ENCODE measurements at places on chromosomes 3 and 15. TPM values are rescaled to one million over a fixed set of nuclear protein-coding genes. Genes with fewer than 3 reads are reported as not detected.
A peak's percentile ranks its signal among the peaks of the same experiment; 100 is the strongest.

The CCR5 gene
- 0.73 TPM for polyA plus RNA-seq

The CFAP91 gene
- 0.97 TPM for polyA plus RNA-seq

The FBN1 gene
- 203 TPM for polyA plus RNA-seq

GRCh38 chr3:139358841-139359562 lies 15.2 kb downstream of the MRPS22 start:
- no peak for DNase-seq

- DNase-seq = no peak
Observed at GRCh38 chr3:4503050-4503449, 9.9 kb downstream of the ITPR1 start.

GRCh38 chr3:36178018-36178417 lies 202.3 kb upstream of the STAC start:
- no peak for DNase-seq

- no peak for DNase-seq
Observed at GRCh38 chr3:107024551-107025026, 352.6 kb upstream of the CCDC54 start.

- no peak for DNase-seq
Observed at GRCh38 chr15:57118013-57118799, 199.8 kb downstream of the TCF12 start.

DNA sequence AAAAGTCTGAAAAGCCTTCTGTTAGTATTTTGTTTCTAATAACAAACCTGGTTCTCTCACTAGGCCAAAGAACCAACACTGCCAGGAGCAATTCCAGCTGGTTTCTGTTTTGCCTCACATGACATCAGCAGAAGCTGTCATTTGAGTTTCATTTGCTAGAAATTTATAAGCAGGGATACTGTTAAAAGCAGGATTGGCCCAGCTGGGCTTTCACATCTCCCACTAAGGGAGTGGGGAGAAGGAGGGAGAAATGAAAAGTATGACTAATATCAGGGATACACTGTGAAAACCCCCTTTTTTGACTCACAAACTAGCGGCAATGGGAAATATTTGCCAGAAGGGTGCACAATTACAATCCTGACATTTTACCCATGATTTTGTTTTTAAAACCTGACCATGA lies 5.3 kb downstream of the CCDC80 start:
- DNase-seq = peak; percentile 37

- DNase-seq = no peak
Observed at GRCh38 chr15:63040509-63040908, 2.0 kb upstream of the TPM1 start.

DNA sequence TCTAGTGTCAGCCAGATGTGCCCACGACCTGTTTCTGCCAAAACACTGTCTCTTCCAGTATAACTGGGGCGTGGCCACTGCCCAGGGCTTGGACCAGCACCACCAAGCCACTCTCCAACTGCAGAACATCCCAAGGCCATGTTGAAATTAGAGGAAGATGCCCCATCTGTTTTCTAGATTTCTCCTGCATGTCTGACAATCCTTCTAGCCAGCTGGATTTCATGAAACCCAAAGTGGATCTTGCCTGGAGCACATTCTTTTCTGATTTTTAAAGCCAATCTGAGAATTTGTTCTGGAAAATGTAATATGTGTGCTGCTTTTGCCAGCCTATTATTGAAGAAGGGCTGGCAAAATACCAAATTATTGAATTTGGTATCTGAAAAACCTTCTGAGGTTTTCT lies 182.5 kb downstream of the SLCO3A1 start:
- no peak for DNase-seq

DNA sequence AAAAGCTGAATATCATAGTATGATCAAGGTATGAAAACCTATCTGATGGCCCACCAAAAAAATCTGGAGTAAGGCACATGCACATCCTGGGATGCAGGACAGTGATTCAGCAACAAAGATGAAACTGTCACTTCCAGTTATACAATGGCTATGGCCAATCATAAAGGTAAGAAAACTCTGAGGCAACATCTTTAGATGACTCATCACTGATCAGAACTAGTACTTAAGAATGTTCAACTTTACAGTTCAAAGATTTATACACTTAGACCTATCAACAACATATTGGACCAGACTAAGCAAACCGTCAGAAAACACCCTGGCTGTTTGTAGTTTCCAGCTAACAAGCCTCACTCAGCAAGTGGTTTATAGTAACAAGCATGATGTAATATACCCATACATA lies 21.3 kb upstream of the PLCH1 start:
- no peak for DNase-seq

Measured in muscle of arm (tissue), 14 donors.